B cell (primary cell): ENCODE measurements at places on chromosomes 2 and 18. TPM values are rescaled to one million over a fixed set of nuclear protein-coding genes. Genes with fewer than 3 reads are reported as not detected.

DNA sequence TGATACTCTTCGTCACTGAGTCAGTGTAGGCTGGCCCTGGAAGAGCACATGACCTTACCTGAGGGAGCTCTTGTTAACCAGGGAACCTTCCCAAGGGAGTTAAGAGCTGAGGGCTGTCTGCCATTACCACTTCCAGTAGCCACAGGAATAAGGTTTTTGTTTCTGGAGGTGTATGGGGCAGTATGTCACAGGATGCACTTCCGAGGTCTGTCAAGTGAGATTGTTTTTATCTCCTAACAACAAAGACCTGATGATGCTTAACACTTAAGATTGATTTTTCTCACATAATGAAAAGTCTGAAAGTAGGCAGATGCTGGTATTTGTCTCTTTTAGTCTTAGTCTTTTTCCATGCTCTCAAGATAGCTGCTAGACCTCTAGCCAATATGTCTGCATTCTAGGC is 41.8 kb downstream of the PSMA8 start:
- no peaks in the 10 kb centered on the region for H3K36me3 ChIP-seq
- H3K27ac ChIP-seq, result no peak overlapping the region
- no peak overlapping the region for H3K4me3 ChIP-seq
- DNase-seq, result no peak
- no peaks in the 10 kb centered on the region for H3K27me3 ChIP-seq

The SALL3 gene
- polyA plus RNA-seq, result not detected in 2 replicates

- no peak overlapping the region for H3K27ac ChIP-seq
- no peak for DNase-seq
- no peaks in the 10 kb centered on the region for H3K27me3 ChIP-seq
- no peak overlapping the region for H3K4me3 ChIP-seq
- no peaks in the 10 kb centered on the region for H3K4me1 ChIP-seq
Observed at GRCh38 chr18:8468921-8469335, 140.3 kb upstream of the RAB12 start.

The ASB18 gene
- not detected in 2 replicates for polyA plus RNA-seq

- H3K27ac ChIP-seq, result no peak overlapping the region
- H3K4me1 ChIP-seq, result no peaks in the 10 kb centered on the region
- no peaks in the 10 kb centered on the region for H3K27me3 ChIP-seq
- H3K36me3 ChIP-seq, result no peaks in the 10 kb centered on the region
- no peak overlapping the region for H3K4me3 ChIP-seq
Observed at GRCh38 chr2:155010925-155011324, 312.4 kb downstream of the KCNJ3 start.

GRCh38 chr2:95240091-95240490 is 32.8 kb downstream of the ZNF892 start:
- DNase-seq, result no peak
- no peaks in the 10 kb centered on the region for H3K4me1 ChIP-seq
- no peaks in the 10 kb centered on the region for H3K36me3 ChIP-seq
- no peak overlapping the region for H3K27ac ChIP-seq

DNA sequence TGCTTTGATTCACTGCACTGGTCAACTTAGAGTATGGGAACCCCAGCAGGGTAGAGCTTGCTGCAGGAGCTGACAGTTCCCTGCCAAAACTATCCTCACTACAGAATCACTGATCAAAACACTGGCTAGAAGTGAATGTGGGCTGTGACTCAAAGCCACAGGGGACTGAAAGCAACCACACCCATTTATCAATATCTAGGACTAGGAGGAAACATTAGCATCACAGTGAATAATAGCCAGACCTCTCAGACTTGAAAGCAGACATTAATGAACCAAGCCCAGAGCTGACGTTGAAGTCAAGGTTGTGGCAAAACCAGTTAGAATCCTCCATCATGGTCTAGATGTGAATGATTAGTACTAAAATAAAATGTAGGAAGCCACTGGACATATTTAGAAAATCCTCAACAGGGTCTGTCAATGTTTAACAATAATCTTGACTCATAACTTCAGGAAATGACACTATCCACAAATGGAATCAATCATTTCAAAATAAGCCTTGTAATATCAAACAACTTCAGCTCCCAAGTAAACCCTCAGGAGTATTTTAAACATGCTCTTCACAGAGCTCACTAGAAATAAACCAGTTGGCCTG is 131.4 kb downstream of the CDH20 start:
- DNase-seq, result no peak
- H3K4me3 ChIP-seq, result no peak overlapping the region
- H3K4me1 ChIP-seq, result no peaks in the 10 kb centered on the region
- no peaks in the 10 kb centered on the region for H3K27me3 ChIP-seq
- no peaks in the 10 kb centered on the region for H3K36me3 ChIP-seq

GRCh38 chr2:217797661-217798069 is 205.1 kb downstream of the TNS1 start:
- peaks cover 13% of the 10 kb centered on the region for H3K4me1 ChIP-seq
- no peaks in the 10 kb centered on the region for H3K36me3 ChIP-seq
- no peak overlapping the region for H3K27ac ChIP-seq
- DNase-seq, result no peak
- no peaks in the 10 kb centered on the region for H3K27me3 ChIP-seq

The AFF3 gene
- polyA plus RNA-seq, result 117 and 192 TPM in 2 replicates
